ENCODE measurements at places on chromosomes 13 and 19. TPM values are rescaled to one million over a fixed set of nuclear protein-coding genes. Genes with fewer than 3 reads are reported as not detected.
A peak's percentile ranks its signal among the peaks of the same experiment; 100 is the strongest.

Gene DKKL1
- total RNA-seq = not detected

DNA sequence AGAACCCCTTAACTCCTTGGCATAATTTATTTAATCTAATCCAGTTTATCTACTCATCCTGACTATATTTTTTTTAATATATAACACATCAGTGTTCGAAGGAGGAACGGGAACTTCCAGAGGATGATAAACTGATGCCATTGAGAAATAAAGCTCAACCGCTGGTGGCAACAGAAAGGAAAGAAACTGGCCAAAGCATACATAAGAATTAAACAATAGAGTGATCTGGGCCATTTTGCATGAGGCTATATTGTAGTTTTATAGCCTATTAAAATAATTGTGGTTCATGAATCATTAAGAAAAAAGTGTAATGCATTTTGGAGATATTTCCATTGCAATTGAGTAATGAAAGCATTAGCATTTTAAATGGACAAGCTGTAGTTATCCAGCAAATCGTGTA is 94.2 kb downstream of the FRY start:
- H3K4me1 ChIP-seq = no peaks in the 10 kb centered on the region
- H3K36me3 ChIP-seq = peaks cover 8% of the 10 kb centered on the region
- no peak overlapping the region for H3K4me3 ChIP-seq

DNA sequence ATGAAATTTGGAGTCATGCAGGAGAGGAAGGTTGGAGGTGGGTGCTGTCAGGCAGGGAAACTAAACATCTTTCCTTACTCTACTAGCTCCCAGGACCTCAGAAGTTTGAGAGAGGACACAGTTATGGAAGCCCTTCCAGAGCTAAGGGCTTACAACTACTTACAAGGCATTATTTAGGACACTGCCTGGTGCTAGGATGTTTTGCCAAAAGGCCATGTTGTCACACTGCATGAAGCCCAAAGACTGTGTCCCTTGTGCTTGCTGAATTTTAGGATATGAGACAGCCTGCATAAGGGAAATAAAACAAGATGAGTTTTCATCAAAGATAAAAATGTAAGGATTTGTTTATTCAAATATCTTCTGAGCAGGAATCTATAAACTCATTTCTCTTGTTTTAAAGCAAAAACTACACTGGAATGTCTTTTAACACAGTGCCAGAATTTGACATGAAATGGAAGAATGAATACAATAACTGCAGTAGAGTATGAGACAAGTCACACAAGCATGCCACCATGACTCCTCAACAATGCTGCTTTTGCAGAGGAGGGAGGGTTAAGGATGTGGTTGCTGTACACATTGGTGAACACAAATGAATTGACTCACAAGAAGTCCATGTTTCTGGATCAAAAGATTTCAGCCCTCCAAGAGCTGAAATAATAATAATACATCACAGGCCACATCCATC is 258.4 kb downstream of the SPRY2 start:
- H3K27me3 ChIP-seq = no peaks in the 10 kb centered on the region
- no peaks in the 10 kb centered on the region for H3K36me3 ChIP-seq
- no peak for DNase-seq

GRCh38 chr19:19777692-19778091 is 43.9 kb downstream of the ZNF506 start:
- peaks cover 45% of the 10 kb centered on the region for H3K4me1 ChIP-seq
- peak overlapping the region; percentile 98 for H3K4me3 ChIP-seq
- DNase-seq = no peak
- peak overlapping the region; percentile 85 for H3K27ac ChIP-seq

- H3K36me3 ChIP-seq = peaks cover 2% of the 10 kb centered on the region
- H3K27ac ChIP-seq = no peak overlapping the region
- no peak for DNase-seq
- H3K4me1 ChIP-seq = no peaks in the 10 kb centered on the region
- peaks cover 6% of the 10 kb centered on the region for H3K27me3 ChIP-seq
These were observed 24.7 kb upstream of the SPATA13 start for GRCh38 chr13:24135674-24136300.

DNA sequence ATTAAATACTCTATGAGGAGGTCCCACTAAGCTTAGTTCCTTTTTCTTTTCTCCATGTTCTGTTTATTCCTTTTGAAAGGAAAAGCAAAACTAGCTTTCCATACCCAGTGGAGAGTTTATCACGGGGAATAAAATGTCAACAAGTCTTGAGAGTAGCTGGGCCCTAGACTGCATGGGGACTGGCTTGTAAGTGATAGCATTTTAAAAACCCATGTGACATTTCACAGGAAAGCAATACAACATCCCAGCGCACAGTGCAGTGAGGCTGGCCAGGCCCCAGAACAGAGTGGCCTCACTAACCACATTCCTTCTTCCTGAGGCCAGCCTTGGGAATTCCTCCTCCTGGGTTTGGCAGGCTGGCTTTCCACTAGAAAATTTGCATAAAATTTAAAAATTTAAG is 149.8 kb downstream of the DLEU7 start:
- no peak for DNase-seq
- no peak overlapping the region for H3K27ac ChIP-seq
- no peaks in the 10 kb centered on the region for H3K4me1 ChIP-seq

GRCh38 chr13:60001889-60002288 is 161.8 kb downstream of the DIAPH3 start:
- H3K36me3 ChIP-seq = peaks cover 7% of the 10 kb centered on the region
- no peaks in the 10 kb centered on the region for H3K4me1 ChIP-seq
- no peak overlapping the region for H3K4me3 ChIP-seq
- DNase-seq = no peak
- H3K27ac ChIP-seq = no peak overlapping the region
